HFFc6 (cell line): ENCODE measurements at places on chromosomes 1 and 21. TPM values are rescaled to one million over a fixed set of nuclear protein-coding genes. Genes with fewer than 3 reads are reported as not detected.

Gene SLC16A4
- 15.7 to 25.2 TPM (median 17.2 TPM) in 3 replicates for total RNA-seq

Gene LPAR3
- 0.63 to 1.7 TPM (median 0.87 TPM) in 3 replicates for total RNA-seq

Gene DCLRE1B
- 4.4 to 9.0 TPM (median 8.5 TPM) in 3 replicates for total RNA-seq

Gene CLCA4
- not detected in 3 replicates for total RNA-seq

Gene TDRD5
- not detected in 3 replicates for total RNA-seq

DNA sequence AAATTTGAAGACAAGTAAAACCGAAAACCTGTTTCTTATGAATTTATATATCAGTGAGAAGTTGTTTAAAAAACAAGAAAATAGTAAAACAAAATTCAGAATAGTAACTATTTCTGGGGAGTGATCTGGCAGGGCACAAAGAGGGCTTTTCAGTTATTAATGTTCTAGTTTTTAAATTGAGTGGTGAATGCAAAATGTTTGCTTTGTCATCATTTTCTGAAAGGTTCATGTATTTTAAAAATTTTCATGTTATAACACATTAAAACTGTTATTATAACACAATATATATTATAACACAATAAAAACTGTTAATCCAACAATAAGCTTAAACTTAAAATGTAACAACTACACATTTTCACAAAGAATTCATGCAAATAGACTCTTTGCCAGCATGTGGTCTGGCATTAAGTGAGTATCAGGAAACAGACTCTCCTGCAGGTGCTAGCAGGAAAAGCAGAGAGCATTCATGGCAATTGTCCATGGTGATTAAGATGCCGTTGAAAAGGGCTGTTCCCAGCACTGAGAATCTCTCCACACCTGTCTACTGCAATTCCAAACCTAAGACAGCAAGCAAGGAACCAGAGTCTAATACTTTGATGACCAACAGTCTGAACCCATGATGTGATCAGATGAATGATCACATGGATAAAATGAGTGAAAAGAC is 204.9 kb downstream of the TBX15 start:
- H3K4me3 ChIP-seq = no peak overlapping the region
- no peak for DNase-seq
- H3K27me3 ChIP-seq = peaks cover 1% of the 10 kb centered on the region; the same call in 1 of the 2 replicates
- H3K4me1 ChIP-seq = no peaks in the 10 kb centered on the region
- no peak overlapping the region for H3K27ac ChIP-seq

GRCh38 chr21:31733551-31734149 is 1.7 kb upstream of the SCAF4 start:
- peaks cover 7% of the 10 kb centered on the region; the same call in 1 of the 2 replicates for H3K4me1 ChIP-seq
- H3K4me3 ChIP-seq = no peak overlapping the region

- H3K27ac ChIP-seq = no peak overlapping the region
- DNase-seq = peak; percentile 57
These were observed 25.5 kb downstream of the ETV3L start for GRCh38 chr1:157073944-157074685.

- peaks cover 21% of the 10 kb centered on the region for H3K27me3 ChIP-seq
- H3K36me3 ChIP-seq = no peaks in the 10 kb centered on the region
- H3K4me1 ChIP-seq = no peaks in the 10 kb centered on the region
- no peak overlapping the region for H3K27ac ChIP-seq
These were observed 1.4 kb upstream of the C1QC start for GRCh38 chr1:22641906-22642636.

GRCh38 chr1:241308471-241308870 is 48.5 kb downstream of the RGS7 start:
- H3K4me3 ChIP-seq = no peak overlapping the region
- H3K4me1 ChIP-seq = peaks cover 18% of the 10 kb centered on the region
- no peaks in the 10 kb centered on the region; the same call in 1 of the 2 replicates for H3K27me3 ChIP-seq
- peaks cover 11% of the 10 kb centered on the region; the same call in 1 of the 2 replicates for H3K36me3 ChIP-seq
- DNase-seq = no peak

DNA sequence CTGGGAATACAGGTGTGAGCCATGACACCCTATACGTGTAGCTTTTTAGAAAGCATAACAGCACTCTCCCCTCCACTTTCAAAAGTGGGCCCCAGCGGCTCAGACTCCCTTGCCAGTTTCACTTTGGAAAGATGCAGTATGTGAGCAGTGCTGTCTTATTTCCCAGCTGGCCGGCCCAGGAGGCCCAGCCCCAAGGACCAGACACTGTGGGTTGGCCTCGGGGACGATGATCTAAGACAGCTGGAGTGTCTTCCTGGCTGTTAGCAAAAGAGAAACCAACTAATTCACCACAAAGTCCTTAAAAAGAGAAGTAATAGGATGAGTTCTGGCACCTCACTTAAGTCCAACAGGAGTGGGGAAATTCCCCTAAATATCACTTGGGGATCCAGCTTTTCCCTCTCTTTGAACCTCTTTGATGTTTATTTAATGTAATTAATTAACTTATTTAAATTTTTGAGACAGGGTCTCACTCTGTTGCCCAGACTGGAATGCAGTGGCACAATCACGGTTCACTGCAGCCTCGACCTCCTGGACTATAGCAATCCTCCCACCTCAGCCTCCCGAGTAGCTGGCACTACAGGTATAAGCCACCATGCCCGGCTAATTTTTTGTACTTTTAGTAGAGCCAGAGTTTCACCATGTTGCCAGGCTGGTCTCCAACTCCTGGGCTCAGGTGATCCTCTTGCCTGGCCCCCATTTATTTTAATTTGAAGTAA is 17.6 kb upstream of the CLIC4 start:
- peak overlapping the region; percentile 81 for H3K4me3 ChIP-seq
- H3K27me3 ChIP-seq = peaks cover 4% of the 10 kb centered on the region
- no peaks in the 10 kb centered on the region for H3K36me3 ChIP-seq
- DNase-seq = peak; percentile 80
- peak overlapping the region; percentile 86 for H3K27ac ChIP-seq
- peaks cover 38% of the 10 kb centered on the region for H3K4me1 ChIP-seq
